Mesenteric fat pad (tissue), 1 donor: ENCODE measurements at places on chromosomes 4 and X. TPM values are rescaled to one million over a fixed set of nuclear protein-coding genes. Genes with fewer than 3 reads are reported as not detected.

GRCh38 chr4:70833675-70834074 lies 6.0 kb downstream of the GRSF1 start:
- DNase-seq, result no peak

DNA sequence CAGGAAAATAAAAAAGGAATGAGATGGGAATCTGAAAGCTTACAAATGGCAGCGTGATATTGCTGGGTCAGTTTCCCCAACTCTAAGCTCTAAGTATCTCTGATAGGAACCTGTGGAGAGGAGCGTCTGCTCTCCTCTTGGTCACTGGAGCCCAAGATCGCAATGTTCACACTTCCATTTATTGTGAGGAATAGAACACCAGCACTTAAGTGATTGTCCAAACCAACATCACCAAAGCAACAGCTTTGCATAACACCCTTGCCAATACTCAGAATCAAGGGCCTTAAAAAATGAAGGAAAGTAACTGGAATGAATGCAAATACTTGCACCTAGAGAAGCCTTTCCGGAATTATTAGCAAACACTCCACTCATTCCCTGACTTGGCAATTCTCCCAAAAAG lies 46.8 kb upstream of the ATXN3L start:
- no peak for DNase-seq

- DNase-seq, result no peak
Measured at GRCh38 chr4:48704091-48704802, 75.8 kb downstream of the FRYL start.

Gene ZAR1
- not detected for total RNA-seq

GRCh38 chr4:4281787-4282186 lies 8.2 kb downstream of the LYAR start:
- DNase-seq, result no peak
